IMR-90 (cell line): ENCODE measurements at places on chromosomes 2 and 18. TPM values are rescaled to one million over a fixed set of nuclear protein-coding genes. Genes with fewer than 3 reads are reported as not detected.

- H3K4me3 ChIP-seq = no peak overlapping the region
- peaks cover 13% of the 10 kb centered on the region for H3K4me1 ChIP-seq
- no peaks in the 10 kb centered on the region for H3K27me3 ChIP-seq
- no peak overlapping the region for H3K27ac ChIP-seq
- DNase-seq = no peak
- peaks cover 25% of the 10 kb centered on the region for H3K36me3 ChIP-seq
These were observed 65.3 kb downstream of the TWIST2 start for GRCh38 chr2:238912916-238913875.

- DNase-seq = no peak
- no peak overlapping the region for H3K27ac ChIP-seq
- H3K27me3 ChIP-seq = peaks cover 28% of the 10 kb centered on the region
- H3K4me3 ChIP-seq = no peak overlapping the region
These were observed 19.3 kb downstream of the BCL11A start for GRCh38 chr2:60534052-60534685.

DNA sequence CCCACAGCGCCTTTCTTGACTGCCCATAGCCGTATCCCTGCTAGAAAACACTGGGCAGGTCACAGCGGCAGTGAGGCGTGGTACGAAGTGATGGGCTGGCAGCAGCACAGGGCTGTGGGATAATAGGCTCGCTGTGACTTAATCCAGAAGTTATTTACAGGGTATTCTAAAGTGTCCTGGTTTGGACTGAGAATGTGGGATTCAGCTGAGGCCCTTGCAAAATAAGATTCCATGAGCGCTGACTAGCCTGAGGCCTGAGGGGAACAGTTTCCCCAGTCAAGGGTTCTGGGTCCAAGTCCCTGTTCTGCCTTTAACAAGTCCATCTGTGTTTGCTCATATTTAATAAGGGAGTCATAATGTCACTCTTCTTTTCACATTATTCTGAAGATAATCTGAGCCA, 34.6 kb downstream of the SETBP1 start:
- DNase-seq = no peak
- H3K36me3 ChIP-seq = no peaks in the 10 kb centered on the region
- H3K4me3 ChIP-seq = no peak overlapping the region
- H3K27ac ChIP-seq = no peak overlapping the region
- no peaks in the 10 kb centered on the region; the same call in 1 of the 2 replicates for H3K4me1 ChIP-seq

DNA sequence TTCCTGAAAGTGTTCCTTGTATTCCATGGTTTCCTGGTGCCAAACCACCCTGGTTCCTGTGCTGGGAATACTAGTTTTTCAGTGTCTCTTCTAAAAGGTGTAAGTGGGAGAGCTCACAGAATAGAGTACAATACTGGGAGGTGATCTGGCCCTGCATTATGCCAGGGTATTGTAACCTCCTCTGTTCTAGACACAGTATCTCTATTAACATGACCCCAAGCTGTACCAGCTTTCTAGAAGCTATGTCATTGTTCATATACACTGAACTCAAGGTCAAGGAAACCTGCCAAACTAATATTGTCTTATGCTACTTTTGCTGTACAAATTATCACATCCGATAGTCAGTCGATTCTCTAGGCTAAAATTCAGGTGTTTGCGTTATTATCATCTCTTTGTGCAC, 32.7 kb downstream of the SETBP1 start:
- no peaks in the 10 kb centered on the region for H3K36me3 ChIP-seq
- no peak overlapping the region for H3K27ac ChIP-seq
- no peak overlapping the region for H3K4me3 ChIP-seq
- no peaks in the 10 kb centered on the region; the same call in 1 of the 2 replicates for H3K4me1 ChIP-seq
- no peaks in the 10 kb centered on the region for H3K27me3 ChIP-seq
- no peak for DNase-seq

DNA sequence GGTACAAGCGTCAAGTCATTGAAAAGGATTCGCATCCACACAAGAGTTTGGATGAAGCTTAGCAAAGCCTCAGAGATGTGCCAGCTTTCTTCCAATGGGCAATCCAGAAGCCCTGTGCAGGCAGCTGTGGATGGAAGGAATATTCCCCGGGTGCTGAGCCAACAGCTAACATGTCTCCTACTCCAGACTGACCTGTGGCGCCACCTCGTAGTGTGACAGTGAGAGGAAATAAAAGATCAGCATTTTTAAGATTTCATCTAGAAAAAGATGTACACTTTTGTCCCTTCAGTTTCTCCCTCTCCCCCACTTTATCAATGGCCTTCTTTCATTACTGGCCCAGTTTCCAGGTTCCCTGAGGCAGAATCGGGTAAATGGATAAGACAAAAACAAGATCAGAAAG, 48.9 kb upstream of the SPATS2L start:
- H3K27ac ChIP-seq = no peak overlapping the region
- H3K36me3 ChIP-seq = no peaks in the 10 kb centered on the region
- H3K27me3 ChIP-seq = no peaks in the 10 kb centered on the region
- DNase-seq = no peak
- H3K4me1 ChIP-seq = peaks cover 13% of the 10 kb centered on the region
- H3K4me3 ChIP-seq = no peak overlapping the region

DNA sequence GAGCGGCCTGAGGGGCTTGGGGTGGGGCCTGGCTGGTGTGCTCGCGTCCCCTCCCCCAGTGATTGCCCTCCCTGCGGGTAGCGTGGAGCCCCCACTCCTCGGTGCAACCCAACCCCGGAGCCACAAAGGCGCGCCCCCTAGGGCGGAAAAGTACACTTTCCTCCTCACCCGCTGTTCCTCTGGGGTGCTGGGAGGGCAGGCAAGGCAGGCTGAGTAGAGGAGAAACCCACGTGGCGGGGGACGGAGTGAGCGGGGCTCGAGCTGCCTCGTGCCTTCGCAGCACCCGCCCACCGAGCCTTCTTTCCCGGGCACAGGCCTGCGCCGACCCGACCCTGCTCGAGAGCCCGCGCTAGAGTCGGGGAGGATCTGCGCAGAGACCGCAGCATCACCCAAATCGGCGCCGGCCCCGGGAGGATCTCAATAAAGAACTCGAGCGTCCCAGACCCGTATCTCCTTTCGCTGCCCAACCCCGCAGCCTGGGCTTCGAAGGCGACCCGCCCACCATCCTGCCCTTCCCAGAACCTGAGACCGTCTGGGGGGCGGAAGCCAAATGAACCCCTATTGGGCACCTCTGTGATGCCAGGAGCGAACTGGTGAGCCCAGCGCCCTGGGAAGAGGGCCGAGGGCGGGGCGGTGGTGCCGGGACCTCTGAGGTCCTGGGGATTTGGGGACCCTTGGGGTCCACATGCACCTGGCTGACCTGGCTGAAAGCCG, 1.5 kb downstream of the UCN start:
- H3K4me1 ChIP-seq = no peaks in the 10 kb centered on the region; the same call in 1 of the 2 replicates
- H3K36me3 ChIP-seq = peaks cover 11% of the 10 kb centered on the region
- no peak overlapping the region for H3K27ac ChIP-seq
- no peak overlapping the region for H3K4me3 ChIP-seq
- DNase-seq = no peak

- DNase-seq = peak; percentile 65
- peaks cover 18% of the 10 kb centered on the region for H3K4me1 ChIP-seq
- H3K36me3 ChIP-seq = peaks cover 3% of the 10 kb centered on the region; the same call in 1 of the 2 replicates
- H3K27ac ChIP-seq = no peak overlapping the region
These were observed 46.0 kb downstream of the ODC1 start for GRCh38 chr2:10402062-10402585.

DNA sequence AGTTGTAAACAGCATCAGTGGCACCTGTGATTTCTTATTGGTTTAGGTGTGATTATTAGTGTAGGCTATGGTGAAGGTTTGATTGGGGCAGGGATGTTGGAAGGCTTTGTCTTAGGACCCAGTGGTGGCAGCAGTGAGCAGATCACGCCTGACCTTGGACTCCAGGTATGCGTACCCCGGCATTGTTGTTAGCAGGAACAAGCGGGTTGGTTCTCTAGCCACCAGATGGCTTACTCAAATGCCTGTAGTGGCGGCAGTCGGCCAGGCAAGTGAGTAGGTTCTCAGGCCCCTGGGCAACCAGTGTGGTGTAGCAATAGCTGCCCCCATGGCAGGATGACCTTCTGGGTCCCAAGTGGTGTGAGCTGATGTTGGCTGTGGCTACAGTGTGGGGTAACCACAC, 558.3 kb downstream of the KCNJ3 start:
- no peak overlapping the region for H3K27ac ChIP-seq
- H3K27me3 ChIP-seq = no peaks in the 10 kb centered on the region

DNA sequence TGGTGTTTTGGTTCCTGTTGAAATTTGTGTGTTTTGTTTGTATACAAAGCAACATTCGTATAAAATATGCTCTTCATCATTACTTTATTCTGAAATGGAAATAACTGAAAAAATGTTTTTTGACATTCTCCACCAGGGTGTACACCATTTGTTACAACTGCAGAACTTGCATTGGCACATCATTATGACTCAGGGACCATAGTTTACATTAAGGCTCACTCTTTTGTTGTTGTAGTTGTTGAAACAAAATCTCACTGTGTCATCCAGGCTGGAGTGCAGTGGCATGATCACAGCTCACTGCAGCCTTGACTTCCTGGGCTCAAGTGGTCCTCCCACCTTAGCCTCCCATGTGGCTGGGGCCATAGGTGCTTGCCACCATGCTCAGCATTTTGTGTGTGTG, 676.6 kb downstream of the TDRD15 start:
- H3K4me1 ChIP-seq = no peaks in the 10 kb centered on the region
- H3K4me3 ChIP-seq = no peak overlapping the region
- no peak overlapping the region for H3K27ac ChIP-seq
- no peaks in the 10 kb centered on the region for H3K36me3 ChIP-seq
- DNase-seq = peak; percentile 67
- H3K27me3 ChIP-seq = peaks cover 2% of the 10 kb centered on the region

DNA sequence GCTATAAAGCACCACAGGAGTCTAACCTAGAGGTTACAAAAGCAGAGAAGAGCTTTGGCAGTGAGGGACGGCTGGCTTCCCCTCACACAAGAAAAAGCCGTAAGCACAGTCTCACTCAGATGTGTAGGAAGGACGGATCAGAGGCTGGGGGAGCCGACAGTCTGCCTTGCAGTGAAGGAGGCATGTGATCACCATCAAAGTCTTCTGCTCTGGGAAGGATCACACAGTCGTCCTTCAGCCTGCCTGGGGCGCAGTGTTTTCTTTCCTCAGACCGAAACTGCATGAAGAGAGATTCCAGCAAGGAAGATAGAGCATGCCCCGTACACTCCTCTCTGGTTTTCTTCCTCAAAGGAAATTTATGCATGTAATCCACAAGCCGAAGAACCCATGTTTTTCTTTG, 24.1 kb downstream of the GATA6 start:
- peaks cover 6% of the 10 kb centered on the region for H3K36me3 ChIP-seq
- DNase-seq = no peak
- H3K4me3 ChIP-seq = no peak overlapping the region
- no peaks in the 10 kb centered on the region for H3K27me3 ChIP-seq
- peaks cover 9% of the 10 kb centered on the region for H3K4me1 ChIP-seq

DNA sequence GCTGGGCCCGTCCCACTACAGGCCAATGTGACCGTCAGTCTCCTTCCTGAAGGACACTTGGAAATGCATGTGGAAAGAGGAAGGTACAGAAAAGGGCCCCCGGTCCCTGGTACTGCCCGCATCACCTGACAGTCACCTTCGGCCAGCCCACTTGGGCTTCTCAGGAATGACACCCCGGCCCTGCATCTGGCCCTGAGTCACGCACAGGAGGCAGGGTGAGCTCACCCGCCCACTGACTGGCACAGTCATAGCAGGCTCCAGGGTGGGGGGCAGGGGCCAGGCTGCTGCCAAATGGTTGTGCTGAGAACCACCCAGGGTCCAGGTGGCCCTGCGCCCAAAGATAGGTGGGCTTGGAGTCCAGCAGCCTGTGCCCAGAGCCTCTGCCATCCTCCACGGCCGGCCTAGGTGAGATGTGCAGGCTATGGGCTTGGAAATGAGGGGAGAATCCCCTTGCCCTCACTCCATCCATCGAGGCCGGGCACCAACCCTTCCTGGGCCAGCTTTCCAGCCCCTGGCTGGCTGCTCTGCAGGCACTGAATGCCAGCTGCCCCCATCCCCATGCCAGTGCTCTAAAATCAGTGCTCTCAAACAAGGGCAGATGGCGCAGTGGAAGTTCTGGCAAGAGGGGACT, 14.1 kb downstream of the EMX1 start:
- H3K36me3 ChIP-seq = no peaks in the 10 kb centered on the region
- peak; percentile 59 for DNase-seq
- H3K4me3 ChIP-seq = no peak overlapping the region

GRCh38 chr2:42967959-42968674, 175.7 kb upstream of the HAAO start:
- no peaks in the 10 kb centered on the region for H3K27me3 ChIP-seq
- H3K27ac ChIP-seq = peak overlapping the region; percentile 46; the same call in 1 of the 2 replicates
- no peaks in the 10 kb centered on the region for H3K36me3 ChIP-seq

PRKAG3 gene
- polyA plus RNA-seq = not detected in 2 replicates

SCYGR4 gene
- not detected in 2 replicates for polyA plus RNA-seq

GPAT2 gene
- polyA plus RNA-seq = 0.53 and 0.57 TPM in 2 replicates

SLC35G4 gene
- not detected in 2 replicates for polyA plus RNA-seq

GNLY gene
- polyA plus RNA-seq = not detected in 2 replicates
